ENCODE measurements at places on chromosomes 5 and 9. TPM values are rescaled to one million over a fixed set of nuclear protein-coding genes. Genes with fewer than 3 reads are reported as not detected.

GRCh38 chr5:148855249-148856008 lies 29.0 kb downstream of the ADRB2 start:
- DNase-seq = no peak

DNA sequence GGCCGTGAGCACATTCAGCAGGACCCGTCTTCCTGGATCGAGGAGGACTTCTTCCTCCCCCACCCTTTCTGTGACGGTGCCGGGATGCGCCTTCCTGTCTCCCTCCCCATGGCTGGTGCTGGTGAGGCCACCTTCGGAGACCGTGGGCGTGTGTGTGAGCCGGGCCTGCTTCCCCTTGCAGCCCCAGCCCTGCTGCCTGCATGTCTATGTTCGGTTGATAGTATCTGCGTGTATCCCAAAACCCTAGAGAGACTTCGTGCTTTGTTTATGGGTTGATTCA lies 12.8 kb downstream of the CEP72 start:
- peak; percentile 16 for DNase-seq

DNA sequence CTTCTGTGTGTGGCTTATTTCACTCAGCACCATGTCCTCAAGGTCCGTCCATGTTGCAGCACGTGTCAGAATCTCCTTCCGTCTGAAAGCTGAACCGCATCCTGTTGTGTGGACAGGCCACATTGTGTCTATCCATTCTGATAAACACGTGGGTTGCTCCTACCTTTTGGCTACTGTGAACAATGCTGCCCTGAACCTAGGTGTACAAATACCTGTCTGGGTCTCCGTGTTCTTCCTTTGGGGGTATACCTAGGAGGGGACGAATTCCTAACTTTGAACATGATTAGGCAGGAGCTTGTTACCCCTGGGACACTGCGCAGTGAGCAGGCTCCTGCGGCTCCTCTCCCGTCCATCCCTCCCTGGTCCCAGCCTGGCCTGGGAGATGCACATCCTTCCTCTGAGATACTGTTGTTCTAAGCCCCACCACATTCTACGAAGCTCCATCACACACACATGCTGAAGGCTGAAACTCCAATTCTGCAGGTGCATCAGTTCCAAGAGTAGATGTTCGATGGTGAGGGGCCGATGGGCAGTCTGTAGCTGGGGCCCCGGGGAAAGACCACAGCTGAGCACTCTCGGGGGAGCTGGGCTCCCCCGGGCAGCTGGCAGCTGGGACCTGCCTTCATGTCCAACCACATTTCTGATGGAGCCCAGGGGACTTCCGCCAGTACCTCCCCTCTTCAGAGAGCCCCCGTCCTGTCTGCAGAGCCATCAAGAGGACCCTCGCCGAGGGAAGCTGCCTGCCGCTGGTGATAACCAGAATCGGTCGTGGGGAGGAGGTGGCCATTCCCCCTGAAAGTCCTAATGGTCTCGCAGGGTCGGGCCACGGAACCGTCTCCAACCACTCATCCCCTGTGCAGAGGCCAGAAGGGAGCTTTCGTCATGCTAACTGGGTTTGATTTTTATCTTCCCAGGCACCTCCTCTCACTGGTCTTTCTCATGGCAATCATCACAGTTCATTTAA lies 120.9 kb downstream of the COL23A1 start:
- DNase-seq = no peak

Gene TERT
- total RNA-seq = not detected

- no peak for DNase-seq
Measured at GRCh38 chr5:143931986-143932385, 120.0 kb downstream of the HMHB1 start.

GRCh38 chr9:129191234-129191633 lies 13.2 kb upstream of the IER5L start:
- no peak for DNase-seq

GRCh38 chr5:24161559-24161958 lies 483.2 kb downstream of the CDH10 start:
- DNase-seq = no peak

Gene OR13C3
- not detected for total RNA-seq
